ENCODE measurements at places on chromosomes 11 and 22.

DNA sequence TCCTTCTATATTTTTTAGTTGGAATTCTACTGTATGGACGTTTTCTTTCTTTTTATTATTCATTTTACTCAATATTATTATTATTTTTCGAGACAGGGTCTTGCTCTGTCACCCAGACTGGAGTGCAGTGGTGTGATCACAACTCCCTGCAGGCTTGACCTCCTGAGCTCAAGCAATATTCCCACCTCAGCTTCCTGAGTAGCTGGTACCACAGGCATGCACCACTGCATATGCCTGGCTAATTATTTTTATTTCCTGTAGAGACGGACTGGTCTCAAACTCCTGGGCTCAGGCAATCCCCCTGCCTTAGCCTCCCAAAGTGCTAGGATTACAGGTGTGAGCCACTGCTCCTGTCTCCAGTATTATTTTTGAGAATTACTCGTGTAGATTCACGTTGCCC is 34.0 kb upstream of the CCDC134 start:
- no peak for DNase-seq

DNA sequence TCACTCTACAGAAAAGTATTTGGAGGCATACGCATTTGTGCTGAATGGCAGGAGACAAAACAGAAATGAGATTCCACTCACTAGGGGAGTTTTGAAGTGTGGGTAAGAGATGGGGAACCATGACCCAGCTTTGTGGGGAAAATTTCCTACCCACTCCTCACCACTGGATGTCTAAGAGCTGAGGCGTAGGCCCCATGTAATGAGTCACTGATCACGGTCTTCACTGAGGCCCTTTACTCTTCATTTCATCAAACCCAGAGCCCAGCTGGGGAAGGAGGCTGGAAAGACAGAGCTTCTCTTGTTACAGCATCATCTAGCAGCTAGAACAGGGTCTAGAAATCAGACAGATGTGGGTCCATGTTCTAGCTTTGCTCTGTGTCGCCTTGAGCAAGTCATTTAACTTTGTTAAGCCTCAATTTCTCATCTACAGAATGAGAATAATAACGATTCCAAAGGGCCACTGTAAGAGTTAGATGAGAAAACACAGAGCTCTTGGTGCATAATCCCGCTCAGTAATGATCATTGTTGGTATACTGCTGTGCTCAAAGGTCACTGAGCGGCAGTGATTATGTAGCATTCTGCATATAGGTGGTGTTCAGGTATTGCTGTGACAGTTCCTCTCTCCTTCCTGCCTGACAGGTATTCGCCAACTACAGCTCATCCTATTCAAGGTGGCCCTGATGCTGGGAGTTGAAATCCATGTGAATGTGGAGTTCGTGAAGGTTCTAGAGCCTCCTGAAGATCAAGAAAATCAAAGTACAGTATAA is 97.2 kb downstream of the MICAL2 start:
- DNase-seq: peak; percentile 82

- no peak for DNase-seq
Observed at GRCh38 chr11:63262547-63262946, 19.1 kb upstream of the SLC22A25 start.

GRCh38 chr22:21926728-21927127 is 25.9 kb downstream of the PPM1F start:
- DNase-seq: no peak

DNA sequence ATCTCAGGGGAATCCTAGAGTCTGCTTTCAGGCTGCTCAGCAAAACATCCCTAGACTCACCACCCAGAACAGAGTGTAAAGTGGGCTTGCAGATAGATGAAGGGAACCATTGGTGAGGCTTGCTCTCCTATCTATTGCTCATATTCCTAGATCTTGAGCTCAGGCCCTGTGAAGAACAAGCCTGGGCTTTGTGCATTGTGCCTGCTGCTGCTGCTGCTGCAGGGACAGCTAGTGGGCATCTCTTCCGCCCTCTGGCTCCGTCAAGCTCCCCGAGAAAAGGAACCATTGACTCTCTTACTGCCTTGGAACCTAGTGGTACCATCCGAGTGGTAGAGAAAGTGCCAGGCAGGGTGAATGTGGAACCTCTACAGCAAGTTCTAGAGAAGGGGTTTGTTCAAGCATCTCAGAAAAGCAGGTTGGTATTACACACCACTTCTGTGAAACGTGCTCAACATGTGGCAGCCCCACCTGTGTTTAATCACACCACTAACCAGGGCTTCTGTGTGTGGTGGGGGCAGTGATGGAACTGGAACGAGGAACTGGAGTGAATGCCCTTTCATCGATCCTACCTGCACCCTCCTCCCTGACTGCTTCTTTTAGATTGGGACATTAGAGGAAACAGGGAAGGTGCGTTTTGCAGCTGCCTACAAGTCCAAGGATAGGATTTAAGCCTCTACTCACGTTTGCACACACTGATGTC is 4.4 kb downstream of the BACE1-AS start:
- DNase-seq: no peak

- no peak for DNase-seq
Observed at GRCh38 chr11:76553554-76554476, 109.0 kb downstream of the EMSY start.

DNA sequence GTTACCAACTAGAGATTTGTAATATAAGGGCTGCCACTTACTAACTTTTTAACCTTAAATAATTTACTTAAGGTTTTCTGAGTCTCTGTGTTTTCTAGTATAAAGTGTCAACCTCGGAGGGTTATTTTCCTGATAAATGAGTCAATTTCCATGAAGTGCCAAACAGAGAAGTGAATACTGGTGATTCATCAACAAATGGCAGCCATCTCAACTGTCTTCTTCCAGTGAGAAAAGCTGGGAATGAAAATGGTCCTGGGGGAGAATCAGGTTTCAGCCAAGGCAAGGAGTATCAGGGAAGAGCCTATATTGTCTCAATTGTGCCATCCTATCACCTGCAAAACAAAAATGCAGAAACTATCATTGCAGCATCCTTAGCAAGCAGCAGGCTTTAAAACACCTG is 129.1 kb downstream of the LUZP2 start:
- no peak for DNase-seq

GRCh38 chr11:80186692-80187091 is 745.9 kb upstream of the TENM4 start:
- DNase-seq: no peak

- no peak for DNase-seq
Observed at GRCh38 chr11:128297805-128298204, 289.6 kb downstream of the ETS1 start.

DNA sequence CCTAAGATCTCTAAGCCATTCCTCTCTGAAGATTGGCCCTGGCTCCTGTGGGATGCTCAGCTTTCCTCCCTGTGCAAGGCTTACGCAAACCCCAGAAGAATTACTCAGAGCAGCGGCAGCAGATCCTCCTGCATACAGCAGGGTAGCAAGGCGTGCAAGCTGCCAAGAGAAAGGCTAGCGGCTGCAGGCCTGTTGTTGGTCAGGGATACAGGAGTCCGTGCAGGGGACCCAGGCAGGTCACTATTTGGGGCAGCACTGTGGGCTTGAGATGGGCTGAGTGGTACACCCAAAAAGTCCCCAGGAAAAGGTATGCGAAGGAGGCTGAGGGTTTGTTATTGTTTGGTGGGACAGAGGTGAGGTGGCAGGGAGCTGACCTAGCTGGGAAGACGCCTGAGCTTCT is 1.5 kb downstream of the GLB1L2 start:
- no peak for DNase-seq

DNA sequence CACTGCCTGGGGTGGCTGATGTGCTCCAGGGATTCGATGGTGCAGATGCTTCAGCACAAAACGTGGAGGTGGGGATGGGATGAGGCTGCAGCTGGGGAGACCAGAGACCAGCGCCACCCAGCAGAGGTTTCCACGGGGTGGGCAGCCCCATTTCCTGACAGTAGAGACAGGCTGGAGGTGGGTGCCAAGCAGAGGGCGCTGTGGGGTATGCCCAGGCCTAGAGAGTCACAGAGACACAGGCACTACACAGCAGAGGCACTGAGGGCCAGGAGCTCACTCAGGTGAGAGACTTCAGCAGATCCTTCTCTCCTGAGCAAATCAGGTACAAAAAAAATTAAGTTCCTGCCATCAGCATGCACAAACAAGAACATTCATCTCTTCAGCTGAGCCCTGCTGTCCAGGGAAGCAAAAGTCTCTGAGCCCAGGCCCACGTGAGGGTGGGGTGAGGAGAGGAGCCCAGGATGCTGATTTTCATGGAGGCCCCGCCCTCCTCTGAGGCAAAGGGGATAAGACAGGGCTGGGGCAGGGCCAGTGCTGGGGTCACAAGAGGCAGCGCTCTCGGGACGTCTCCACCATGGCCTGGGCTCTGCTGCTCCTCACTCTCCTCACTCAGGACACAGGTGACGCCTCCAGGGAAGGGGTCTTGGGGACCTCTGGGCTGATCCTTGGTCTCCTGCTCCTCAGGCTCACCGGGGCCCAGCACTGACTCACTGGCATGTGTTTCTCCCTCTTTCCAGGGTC is 53.1 kb downstream of the GGTLC2 start:
- DNase-seq: no peak

DNA sequence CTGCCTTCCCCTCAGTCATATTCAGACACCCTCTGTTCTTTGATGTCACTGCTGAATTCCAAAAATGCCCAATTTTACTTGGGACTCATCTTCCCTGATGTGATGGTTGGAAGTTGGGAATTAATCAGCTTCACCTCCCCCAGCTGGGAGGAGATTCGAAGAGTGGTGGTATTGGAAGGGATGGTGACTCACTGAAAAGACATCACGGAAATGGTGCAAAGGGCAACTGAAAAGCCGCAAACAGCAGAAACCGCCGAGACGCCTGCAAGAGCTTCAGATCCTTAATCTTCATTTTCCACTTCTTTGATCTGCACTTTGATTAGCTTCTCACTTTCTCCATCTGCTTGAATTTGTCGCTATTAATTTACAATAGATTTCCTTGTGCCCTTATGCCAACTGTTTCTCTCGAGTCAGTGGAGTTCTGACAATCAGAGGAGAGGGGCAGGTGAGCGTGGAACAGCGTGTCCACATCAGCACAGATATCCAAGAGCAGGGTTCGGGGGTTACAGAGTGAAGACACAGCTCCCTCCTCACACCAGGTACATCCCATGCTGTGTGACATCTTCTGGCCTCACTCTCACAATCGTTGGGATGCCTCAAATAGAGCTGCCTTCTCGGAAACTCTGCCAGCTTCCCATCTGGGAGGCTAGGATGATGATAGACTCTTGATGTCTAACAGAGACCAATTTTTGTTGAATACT is 325.4 kb downstream of the BRD1 start:
- no peak for DNase-seq

GRCh38 chr11:86058360-86058759 is 10.5 kb downstream of the PICALM start:
- no peak for DNase-seq

DNA sequence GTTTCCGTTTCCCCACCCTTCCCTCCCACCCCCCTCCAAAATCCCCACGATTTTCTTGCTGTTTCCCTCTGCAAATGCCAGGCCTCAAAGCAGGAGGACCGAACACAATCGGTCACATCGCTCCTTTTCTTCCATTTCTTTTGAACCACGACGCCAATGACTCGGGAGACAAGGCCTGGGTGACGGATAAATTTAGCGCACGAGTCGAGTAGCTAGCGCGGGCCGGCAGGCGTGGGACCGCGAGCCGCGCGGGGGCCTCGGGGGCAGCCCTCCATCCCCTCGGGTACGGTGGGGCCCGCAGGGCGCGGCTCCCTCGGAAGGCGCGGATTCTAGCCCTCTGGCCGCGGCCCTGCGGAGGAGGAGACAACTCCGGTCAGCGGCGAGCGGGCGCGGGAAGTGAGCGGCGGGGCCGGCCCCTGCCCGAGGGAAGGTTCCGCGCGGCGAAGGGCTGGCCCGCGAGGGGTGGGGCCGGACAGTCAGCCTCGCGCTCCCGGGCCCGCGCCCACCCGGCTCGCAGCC is 414 bp downstream of the JOSD1 start:
- no peak for DNase-seq

GRCh38 chr11:67438158-67438902 is 848 bp upstream of the PTPRCAP start:
- DNase-seq: no peak

DNA sequence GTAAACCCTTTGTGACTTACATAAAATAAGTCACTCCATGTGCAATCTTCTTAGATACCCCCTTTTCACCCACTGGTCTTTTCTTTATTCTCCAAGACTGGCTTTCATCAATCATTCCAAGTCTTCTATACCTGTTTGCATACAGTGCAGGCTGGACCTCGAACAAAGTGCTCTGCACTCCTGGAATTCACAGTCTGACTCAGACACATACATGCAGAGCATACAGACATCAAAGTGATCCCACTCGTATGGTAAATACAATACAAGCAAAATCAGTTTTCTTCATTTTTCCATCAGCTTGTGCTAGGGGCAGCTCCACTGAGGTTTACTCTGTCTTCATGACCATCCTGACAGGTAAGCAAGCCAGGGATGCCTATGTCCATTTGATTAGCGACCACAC is 16.8 kb upstream of the TMPRSS5 start:
- no peak for DNase-seq

DNA sequence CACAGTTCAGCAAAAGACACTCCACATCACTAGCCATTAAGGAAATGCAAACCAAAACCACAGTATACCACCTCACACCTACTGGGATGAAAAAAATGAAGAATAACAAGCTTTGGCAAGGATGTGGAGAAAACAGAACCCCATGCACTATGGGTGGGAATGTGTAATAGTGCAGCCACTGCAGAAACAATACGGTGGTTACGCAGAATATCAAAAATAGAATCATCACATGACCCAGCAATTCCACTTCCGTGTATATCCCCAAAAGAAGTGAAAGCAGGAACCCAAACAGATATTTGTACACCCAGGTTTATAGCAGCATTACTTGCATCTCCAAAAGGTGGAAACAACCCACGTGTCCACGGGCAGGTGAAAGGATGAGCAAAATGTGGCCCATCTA is 20.8 kb downstream of the CARS1 start:
- DNase-seq: no peak

GRCh38 chr11:16364254-16364653 is 7.9 kb upstream of the SOX6 start:
- DNase-seq: no peak

DNA sequence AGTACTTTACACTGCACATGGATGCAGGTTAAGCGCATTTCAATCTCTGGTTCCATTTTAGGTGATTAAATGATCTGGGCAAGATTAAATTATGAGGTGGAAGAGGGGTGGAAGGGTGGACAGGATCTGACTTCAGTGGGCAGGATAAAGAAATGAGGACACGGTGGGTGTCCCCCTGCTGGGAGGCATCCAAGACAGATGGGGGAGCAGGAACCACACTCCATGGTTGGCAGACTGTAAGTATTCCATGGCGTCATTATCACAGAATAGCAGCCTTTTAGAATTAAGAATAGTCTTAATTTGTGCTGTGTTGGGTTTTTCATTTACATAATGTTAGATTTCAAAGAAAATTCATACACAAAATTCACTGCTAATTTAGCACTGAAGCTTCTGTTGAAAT is 7.6 kb upstream of the SORL1 start:
- DNase-seq: no peak

DNA sequence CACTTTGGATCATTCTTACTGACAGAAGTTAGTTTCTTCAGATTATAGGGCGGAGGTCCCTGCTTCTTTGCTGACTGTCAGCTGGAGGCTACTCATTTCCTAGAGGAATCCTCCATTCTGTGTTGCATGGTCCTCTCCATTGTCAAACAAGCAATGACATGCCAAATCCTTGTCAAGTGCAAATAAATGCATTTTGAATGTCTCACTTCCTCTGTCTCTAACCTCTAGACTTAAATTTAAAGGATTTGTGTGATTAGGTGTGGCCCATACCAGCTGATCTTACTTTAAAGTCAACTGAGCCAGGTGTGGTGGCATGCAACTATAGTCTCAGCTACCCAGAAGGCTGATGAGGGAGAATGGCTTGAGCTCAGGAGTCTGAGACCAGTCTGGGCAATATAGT is 458.4 kb upstream of the CCDC179 start:
- DNase-seq: no peak

- DNase-seq: no peak
Observed at GRCh38 chr11:46367244-46367915, 14.1 kb upstream of the MDK start.
